ENCODE measurements at places on chromosomes 4 and X.

DNA sequence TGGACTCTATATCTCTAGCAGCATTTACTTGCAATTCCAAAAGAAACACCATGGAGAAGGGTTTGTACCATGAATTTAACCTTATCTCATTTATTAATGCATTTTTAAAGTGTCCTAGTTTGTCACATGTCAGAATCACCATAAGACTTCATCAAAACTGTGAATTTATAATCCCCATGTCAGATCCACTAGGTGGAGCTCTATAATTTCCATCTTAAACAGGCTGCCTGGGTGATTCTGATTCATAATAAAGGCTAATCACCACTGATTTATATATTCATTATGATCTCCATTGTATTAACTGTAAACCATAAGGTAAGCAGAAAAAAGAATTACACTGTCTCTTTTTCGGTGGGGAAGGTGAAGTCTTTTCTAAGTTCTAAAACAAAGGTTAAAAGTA is 4.0 kb downstream of the TCEAL2 start:
- DNase-seq = no peak

DNA sequence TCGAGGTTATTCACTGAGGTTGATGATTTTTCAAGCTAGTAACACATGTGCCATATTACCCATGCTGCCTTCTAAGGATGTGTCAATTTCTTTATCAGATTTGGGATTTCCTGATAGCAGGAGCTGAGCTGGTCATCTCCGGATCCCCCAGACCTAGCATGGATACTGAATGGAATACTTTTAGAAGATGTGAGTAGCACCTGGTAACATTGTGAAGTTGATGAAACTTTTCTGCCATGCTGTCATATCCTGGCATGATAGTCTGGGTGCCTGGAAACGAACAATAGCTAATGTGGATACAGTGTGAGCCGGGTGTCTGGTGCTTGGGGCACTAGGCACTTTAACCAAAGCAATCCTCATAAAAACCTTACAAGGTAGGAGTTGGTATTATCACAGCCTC is 11.0 kb upstream of the CYTL1 start:
- DNase-seq = no peak

- peak; percentile 16 for DNase-seq
These were observed 515.4 kb upstream of the ATOH1 start for GRCh38 chr4:93313197-93313596.

GRCh38 chr4:61571761-61572559 is 371.8 kb downstream of the ADGRL3 start:
- DNase-seq = peak; percentile 31

- no peak for DNase-seq
These were observed 947.7 kb upstream of the SLIT2 start for GRCh38 chr4:19304028-19304427.

DNA sequence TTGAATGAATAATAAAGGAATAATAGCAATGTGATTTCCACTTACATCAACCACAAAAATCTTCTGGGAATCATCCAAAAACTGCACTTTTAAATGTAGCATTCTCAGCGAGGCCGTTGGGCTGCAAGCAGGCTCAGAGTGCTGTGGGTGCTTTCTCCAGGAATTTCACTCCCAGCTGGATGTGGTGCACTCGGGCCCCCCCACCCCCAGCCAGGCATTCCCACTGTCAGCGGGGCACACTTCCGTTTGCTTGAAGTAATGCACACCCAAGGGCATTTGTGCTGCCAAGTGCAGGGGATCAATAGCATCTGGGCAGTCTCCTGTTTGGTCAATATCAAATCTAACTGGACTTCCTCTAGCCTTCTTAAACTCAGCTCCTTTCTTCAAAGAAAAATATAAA is at the start of gene FRMD7:
Gene FRMD7, minus strand, starts transcription at position 278 of the 400 bp plus-strand sequence. Its CDS starts 176 bp downstream, at position 102.
- DNase-seq = no peak

- DNase-seq = peak; percentile 75
These were observed 40.7 kb downstream of the MTTP start for GRCh38 chr4:99615170-99615820.

DNA sequence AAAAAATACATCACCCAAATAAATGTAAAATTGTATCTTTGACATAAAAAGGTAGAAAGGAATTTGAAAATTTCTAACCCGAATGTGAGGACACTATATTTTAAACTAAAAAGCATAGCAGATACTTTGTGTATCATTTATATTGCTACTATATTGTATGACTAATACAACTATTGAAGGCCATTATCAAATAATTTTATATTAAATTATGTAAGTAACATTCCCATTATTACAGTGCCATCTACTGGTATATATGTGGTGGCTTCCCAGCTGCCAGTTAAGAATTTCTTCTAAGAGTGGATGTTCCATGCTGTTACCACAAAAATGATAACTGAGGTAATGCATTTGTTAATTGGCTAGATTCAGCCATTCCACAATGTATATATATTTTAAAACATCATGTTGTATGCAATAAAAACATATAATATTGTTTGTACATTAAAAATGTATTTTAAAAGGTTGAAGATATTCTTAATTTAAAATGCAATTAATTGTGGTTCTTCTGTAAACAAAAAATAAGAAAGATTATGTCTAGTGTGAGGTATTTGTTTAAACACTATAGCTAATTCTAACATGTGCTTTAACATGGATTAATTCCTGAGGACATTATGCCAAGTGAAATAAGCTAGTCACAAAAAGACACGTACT is 65.3 kb downstream of the EGF start:
- DNase-seq = peak; percentile 23

DNA sequence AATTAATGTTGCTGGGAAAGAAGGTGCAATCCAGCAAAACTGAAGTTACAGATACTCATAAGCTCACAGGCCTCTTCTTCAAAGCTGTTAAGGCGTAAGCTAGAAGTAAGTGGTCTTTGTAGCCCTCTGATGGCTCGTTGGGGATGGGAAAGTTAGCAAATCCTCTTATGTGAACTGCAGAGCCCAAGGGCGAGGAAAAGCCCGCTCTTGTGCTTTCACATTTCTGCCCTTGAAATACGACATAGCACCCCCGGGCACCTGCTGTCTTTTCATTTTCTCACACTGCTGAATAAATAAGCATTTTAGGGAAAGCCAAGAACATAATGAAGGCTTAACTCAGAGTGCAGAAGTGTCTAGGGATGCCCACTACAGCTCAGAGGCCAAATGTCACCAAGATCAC is 73.1 kb upstream of the SORBS2 start:
- no peak for DNase-seq

- DNase-seq = no peak
These were observed 266.7 kb upstream of the MAGEB2 start for GRCh38 chrX:29948653-29949052.
